A549 (cell line): ENCODE measurements at places on chromosomes 5 and 9. TPM values are rescaled to one million over a fixed set of nuclear protein-coding genes. Genes with fewer than 3 reads are reported as not detected.

DNA sequence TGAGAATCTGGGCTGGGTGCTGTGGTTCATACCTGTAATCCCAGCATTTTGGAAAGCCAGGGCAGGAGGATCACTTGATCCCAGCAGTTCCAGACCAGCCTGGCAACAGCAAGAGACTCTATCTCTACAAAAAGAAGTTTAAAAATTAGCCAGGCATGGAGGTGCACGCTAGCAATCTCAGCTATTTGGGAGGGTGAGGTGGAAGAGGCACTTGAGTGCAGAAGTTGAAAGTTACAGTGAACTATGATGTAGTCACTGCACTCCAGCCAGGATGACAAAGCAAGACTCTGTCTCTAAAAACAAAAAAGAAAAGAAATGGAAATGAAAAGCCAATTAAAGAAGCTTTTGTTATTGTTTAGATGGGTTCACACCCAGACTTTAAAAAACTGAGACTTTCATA, 131.6 kb upstream of the RASA1 start:
- DNase-seq: no peak

DNA sequence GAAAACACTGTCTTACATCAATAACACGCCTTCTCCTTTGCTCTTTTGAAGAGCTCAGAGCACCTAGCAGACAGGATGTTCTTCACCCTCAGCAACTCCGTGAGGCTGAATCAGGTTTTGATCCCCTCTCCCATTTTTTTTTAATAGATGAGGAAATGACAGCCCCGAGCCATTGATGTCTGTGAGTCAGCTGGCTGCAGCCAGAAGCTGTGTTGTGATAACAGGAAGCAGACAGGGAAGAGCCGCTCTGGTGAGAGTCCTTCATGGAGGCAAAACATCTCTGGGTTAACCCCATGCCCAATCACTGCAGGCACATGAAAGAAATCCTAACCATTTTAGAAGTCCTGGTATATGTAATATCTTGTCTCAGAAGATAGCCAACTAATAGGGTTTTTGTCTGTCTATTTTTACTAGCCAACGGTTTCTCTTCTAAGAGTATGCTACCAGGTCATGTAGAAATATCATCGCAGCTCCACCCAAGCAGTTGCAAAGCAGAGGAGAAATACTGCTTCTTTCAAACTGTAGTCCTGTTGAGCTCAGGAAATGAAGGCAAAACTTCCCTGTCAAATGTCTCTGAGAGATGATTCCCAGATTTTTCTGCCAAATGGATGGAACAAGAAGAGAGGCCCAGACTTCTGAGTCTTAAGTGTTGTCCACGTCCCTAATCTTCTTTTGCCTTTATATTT, 568.9 kb downstream of the CCDC171 start:
- DNase-seq: no peak

Gene BRD9
- 28.9 to 31.0 TPM (median 29.6 TPM) in 3 replicates for polyA plus RNA-seq

Gene UBE2D2
- 114 to 116 TPM (median 115 TPM) in 3 replicates for polyA plus RNA-seq
